Fibroblast of villous mesenchyme (primary cell): ENCODE measurements at places on chromosomes 3 and 15. TPM values are rescaled to one million over a fixed set of nuclear protein-coding genes. Genes with fewer than 3 reads are reported as not detected.

GRCh38 chr3:196431181-196432136, 768 bp downstream of the UBXN7 start:
- DNase-seq = peak; percentile 71

DNA sequence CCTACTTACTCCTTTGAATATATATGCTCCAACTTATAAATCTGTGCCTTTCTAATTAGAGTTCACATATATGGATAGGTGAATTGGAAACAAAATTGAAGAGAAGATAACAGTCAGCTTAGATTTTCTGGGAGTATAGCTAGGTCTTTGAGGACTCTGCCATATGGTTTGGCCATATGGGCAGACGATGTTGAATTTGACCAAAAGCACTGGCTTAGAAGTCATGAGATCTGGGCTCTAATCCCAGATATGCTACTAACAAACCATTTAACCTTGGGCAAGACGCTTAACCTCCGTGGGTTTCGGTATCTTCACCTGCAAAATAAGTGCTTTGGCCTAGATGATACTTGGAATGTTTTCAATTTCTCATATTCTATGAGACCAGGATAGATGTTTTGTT, 154.1 kb downstream of the LSAMP start:
- DNase-seq = no peak

Gene SLC9A9
- total RNA-seq = 2.9 and 3.5 TPM in 2 replicates

DNA sequence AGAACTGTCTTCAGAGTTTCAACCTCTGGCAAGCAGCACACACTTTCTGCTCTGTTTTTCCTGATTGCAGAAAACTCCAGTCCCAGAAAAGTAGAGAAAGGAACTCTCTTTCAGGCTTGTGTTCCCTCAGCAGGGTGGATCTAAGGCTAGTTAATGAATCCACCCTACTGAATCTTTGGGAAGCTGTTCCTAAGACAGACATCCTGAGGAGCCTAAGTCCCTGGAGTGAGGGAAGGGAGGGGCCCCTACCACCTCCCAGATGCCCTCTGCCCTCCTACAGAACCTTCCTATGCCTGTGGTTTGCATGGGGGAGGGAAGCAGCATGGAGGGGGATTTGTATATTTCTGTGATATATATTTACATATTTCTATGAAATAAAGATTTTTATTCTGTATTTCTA, 124.4 kb downstream of the ANO10 start:
- DNase-seq = no peak

Gene ALS2CL
- 2.6 and 6.0 TPM in 2 replicates for total RNA-seq

- no peak for DNase-seq
Measured at GRCh38 chr15:77497110-77497737, 76.5 kb downstream of the HMG20A start.

DNA sequence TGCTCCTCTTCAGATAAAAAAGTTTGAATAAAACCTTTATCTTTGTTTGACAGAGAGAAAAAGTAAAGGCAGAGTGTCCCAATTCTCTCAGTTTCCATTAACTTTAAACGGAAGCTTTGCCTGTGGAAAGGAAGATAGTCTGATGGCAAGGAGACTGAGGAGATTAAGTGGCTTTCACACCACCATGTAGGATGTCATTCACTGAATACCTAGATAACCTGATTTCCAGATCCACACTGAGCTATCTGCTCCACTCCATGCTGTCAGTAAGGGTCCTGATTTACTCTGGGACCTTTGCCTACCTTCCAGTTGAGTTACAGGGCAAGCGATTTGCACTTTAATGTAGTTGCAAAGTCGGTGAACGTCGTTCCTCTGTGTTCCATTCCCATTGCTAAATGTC, 233.4 kb upstream of the TBL1XR1 start:
- DNase-seq = no peak

DNA sequence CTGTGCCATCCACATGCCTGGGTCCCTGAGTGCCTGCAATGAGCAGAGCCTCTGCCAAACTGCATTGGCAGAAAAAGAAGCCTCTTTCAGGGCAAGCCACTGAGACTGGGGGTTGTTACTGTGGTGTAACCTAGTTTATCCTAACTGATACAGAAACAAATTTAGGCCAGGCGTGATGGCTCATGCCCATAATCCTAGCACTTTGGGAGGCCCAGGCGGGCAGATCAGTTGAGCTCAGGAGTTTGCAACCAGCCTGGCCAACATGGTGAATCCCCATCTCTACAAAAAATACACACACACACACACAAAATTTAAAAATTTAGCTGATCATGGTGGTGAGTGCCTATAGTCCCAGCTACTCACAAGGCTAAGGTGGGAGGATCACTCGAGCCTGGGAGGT, 221.6 kb downstream of the TBC1D2B start:
- no peak for DNase-seq

Gene SEC61A1
- total RNA-seq = 298 and 383 TPM in 2 replicates

Gene POLR2H
- 39.6 and 61.3 TPM in 2 replicates for total RNA-seq

- peak; percentile 6 for DNase-seq
Measured at GRCh38 chr3:122918576-122919290, 108.8 kb downstream of the SEMA5B start.

DNA sequence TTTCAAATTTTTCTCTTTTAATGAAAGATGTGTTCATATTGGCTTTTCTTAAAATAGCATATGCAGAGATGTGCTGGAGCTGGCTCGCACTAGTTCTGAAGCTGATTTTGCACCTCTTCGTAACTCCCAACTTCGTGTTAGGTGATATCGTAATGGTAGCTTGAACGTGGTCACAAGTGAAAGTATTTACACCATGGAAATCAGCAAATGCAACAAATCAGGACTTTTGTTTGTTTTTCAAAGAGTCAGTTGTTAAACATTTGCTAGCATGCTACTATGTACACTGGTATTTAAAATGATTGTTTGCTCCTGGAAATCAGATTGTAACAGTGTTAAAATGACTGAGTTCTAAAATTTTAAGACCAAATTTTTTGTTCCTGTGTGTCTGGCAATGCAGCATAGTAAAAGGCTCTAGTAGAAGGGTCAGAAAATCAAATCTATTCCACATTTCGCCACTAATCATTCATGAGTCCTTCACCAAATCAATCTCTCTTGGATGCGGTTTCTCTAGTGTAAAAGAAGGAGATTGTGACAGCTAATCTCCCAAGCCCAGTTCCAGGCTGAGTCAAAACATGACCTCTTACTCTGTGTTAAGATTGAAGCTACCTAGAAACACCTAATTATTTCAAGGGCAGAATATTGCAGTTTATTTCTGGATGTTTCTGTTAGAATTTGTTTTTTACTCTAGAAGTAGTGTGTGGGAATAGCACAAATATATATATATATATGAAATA, 34.3 kb upstream of the CMC1 start:
- DNase-seq = no peak

Gene CAMKV
- total RNA-seq = not detected in 2 replicates

DNA sequence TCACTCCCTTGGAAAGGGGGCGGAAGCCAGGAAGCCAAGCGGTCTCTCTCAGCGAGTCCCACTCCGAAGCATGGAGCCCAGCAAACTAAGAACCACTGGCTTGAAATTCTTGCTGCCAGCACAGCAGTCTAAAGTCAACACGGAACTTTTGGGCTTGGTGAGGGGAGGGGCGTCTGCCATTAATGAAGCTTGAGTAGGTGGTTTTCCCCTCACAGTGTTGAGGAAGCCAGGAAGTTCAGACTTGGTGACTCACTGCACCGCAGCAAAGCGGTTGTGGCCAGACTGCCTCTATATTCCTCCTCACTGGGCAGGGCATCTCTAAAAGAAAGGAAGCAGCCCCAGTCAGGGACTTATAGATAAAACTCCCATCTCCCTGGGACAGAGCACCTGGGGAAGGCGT, 665.4 kb upstream of the CBLB start:
- no peak for DNase-seq

Gene TXNRD3
- total RNA-seq = 11.3 and 13.4 TPM in 2 replicates

GRCh38 chr15:41827290-41827879, 507 bp upstream of the JMJD7 start:
- no peak for DNase-seq

- no peak for DNase-seq
Measured at GRCh38 chr15:31338318-31338878, 11.8 kb downstream of the KLF13 start.

- DNase-seq = peak; percentile 83
Measured at GRCh38 chr3:175346573-175347356, 487.6 kb downstream of the NAALADL2 start.

- DNase-seq = no peak
Measured at GRCh38 chr3:122621112-122621511, 43.7 kb downstream of the PARP15 start.

Gene SHF
- 2.3 and 2.6 TPM in 2 replicates for total RNA-seq

Gene KCNH8
- not detected in 2 replicates for total RNA-seq

GRCh38 chr15:88563638-88564037, 17.2 kb upstream of the DET1 start:
- DNase-seq = no peak

- DNase-seq = no peak
Measured at GRCh38 chr3:130800829-130801228, 54.2 kb upstream of the PIK3R4 start.

Gene NOX5
- total RNA-seq = 0.43 and 0.64 TPM in 2 replicates
